ENCODE measurements at places on chromosomes 3 and 15.

- no peak for DNase-seq
Observed at GRCh38 chr3:69738859-69739203, 433 bp upstream of the MITF start.

DNA sequence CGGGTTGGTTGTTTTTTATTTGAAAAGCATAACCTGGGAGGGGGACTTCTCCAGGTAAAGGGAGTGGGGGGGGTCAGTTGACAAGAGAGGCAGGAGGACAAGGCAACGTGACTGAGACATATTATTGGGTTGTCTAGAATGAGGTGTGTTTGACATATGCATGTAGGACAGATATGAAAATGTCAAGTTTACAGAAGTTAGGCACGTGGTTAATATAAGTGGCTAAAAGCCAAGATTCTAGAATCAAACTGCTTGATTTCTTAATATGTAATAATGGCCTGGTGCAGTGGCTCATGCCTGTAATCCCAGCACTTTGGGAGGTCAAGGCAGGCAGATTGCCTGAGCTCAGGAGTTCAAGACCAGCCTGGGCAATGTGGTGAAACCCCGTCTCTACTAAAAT, 212.8 kb downstream of the SQOR start:
- no peak for DNase-seq

GRCh38 chr15:32042269-32042972, 12.1 kb downstream of the CHRNA7 start:
- no peak for DNase-seq

- DNase-seq = no peak
Observed at GRCh38 chr3:195838714-195839113, 27.0 kb upstream of the MUC4 start.

DNA sequence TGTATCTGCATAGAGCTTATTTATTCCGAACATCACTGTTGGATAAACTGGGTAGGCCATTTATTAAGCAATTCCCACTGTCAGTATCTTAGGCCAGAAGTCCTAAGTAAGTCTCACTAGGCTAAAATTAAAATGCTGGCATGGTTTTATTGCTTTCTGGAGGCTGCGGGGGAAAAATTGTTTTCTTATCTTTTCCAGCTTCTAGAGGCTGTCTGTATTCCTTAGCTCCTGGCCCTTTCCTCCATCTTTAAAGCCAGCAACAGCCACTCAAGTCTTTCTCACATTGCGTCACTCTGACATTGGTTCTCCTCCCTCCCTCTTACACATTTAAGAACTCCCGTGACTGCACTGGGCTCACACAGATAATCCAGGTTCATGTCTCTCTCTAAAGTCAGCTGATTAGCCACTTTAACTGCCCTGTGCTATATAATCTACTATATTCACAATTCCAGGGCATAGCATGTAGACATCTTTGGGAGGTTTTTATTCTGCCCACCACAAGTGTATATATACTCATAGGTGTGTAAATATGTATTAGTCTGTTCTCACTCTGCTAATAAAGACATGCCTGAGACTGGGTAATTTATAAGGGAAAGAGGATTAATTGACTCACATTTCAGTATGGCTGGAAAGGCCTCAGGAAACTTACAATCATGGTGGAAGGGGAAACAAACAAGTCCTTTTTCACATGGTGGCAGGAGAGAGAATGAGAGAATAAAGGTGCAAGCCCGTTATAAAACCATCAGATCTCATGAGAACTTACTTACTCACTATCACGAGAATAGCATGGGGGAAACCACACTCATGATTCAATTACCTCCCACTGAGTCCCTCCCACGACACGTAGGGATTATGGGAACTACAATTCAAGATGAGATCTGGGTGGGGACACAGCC, 113.5 kb upstream of the SLC7A14 start:
- no peak for DNase-seq

DNA sequence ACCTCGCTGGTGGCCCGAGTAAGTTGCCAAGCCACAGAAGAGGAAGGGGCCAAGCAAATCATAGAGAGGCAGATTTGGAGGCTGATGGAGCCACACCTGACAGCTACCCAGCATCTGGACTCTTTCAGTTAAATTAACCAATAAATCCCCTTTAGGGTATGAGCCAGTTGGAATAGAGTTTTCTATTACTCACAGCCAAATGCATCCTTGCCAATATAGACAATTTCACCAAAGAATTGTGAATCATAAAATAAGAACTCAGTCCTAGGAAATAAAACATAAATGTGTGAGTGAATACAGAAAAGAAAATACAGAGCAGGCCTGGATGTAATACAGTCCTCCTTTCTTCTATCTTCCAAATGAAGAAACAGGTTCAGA, 161.6 kb upstream of the ANKRD28 start:
- DNase-seq = no peak

DNA sequence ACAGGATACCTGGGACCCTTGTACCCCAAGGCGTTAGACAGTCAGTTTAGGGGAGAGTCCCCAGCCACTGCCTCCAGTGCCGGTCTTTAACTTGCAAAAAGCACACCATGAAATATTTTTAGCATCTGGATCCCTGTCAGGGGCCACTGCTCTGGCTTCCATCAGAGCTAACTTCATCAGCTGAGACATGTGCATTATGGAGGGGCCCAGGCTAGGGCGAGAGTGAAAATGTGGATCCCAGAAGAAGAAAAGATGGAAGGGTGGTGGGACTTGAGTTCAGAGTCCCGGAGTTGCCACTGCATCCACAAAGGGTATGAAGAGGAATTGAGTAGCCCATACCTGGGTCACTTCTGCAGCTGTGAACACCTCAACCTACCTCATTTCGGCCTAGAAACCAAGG, 23.5 kb upstream of the SPATA12 start:
- no peak for DNase-seq

DNA sequence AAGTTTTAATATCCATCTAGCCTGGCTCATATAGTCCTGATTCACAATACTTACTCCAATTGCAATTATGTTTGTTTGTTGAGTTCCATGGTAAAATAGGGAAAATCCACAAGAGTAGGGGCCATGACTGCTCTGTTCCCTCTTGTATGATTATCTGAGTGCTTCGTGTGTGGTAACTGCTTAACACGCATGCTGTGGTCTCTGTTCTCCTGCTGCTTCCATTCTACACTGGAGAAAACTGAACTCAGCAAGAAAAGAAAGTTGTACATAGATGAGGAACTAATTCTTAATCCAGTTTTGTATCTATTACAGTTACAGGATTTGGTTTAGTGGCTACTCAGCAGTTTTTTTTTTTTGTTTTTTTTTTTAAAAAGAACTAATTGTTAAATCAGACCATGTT, 223.0 kb upstream of the SATB1 start:
- DNase-seq = no peak

- DNase-seq = no peak
Observed at GRCh38 chr15:101723171-101723873, 951 bp downstream of the TARS3 start.

DNA sequence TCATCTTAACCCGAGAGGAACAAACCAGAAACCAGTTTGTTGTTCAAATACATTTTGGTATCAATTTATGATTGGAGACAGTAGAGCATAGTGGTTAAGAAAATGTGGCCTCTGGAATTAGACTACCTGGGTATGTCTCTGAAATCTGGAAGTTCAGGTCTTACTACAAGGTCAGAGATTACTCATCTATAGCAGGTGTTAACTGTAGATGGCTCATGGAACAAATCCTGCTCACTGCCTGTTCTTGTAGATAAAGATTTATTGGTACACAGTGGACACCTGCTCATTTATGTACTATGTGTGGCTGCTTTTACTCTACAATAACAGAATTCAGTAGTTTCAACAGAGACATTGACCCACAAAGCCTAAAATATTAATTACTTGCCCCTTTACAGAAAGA, 413.3 kb downstream of the CNTN6 start:
- DNase-seq = no peak

DNA sequence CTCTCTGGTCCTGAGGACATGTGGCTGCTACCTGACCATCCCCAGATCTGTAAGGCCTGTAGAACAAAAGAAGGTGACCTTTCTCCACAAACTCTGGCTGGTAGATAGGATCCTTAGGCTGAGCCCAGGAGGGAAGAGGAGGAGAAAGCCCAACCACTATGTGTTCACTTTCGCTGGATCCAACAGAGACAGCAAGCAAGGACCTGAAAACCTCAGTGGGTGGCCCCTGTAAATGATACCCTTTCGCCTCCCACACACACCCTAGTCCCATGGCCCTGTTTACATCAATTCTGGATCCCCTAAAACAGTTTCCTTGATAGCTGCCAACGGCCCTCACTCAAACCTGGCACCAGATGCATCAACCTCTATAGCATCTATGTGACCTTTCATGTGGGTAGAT, 22.4 kb downstream of the CCDC12 start:
- DNase-seq = no peak

DNA sequence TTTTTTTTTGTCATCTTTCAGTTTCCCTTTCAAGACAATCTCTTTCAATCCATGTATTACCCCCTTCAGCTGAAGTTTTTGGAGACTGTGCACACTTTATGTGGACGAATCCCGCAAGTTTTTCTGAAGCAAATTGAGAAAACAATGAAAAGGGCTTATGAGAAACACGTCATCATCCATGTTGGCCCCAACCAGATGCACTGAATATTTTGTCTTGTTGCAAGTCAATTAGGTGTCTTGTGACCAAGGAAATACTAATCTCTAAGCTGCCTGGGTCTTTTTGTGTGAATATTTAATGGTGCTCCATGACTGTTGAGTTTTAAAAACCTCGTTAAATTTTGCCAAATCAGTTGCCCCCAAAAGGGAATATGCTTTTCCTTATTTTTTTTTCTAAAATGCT, 21.7 kb upstream of the PPP4R2 start:
- DNase-seq = no peak

- DNase-seq = no peak
Observed at GRCh38 chr3:54870423-54870822, 57.4 kb downstream of the LRTM1 start.

GRCh38 chr3:194275721-194276120, 75.4 kb downstream of the CPN2 start:
- DNase-seq = no peak

GRCh38 chr15:56358604-56359003, 6.6 kb upstream of the TEX9 start:
- DNase-seq = no peak

DNA sequence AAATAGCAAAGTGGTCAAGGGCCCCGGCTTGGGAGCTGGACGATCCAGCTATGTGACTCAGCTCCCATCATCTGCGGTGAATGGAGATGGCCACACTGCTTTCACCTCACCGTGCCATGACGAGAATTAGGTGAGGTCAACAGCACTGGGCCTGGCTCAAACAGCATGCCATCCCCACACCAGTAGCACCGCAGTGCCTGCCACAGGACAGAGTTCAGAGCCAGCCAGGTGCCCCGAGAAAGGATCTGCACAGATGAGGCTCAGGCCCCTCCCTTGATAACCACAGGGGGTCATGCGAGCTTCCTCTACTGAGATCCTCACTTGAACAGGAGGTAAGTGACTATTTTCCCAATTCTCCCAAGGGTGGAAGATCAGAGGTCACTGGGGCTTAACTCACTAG, 29.4 kb downstream of the ZXDC start:
- no peak for DNase-seq

DNA sequence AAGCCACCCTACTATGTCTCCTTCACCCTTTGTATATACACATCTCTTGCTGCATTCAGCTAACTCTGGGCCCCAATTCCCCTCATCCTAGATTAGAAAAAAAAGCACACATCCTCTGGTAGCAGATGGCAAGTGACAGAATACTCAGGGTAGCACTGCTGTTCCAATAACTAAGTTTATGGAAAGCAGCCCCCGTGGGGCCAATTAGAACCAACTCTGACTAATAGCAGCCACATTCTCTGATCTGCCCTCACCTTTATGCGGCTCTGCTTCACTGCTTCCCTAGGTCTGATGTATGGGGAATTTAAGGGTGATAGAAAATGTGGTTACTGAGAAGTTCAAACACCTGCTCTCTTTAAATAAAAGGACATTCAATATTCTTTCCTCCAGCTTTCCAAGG, 74.9 kb upstream of the SETMAR start:
- no peak for DNase-seq

DNA sequence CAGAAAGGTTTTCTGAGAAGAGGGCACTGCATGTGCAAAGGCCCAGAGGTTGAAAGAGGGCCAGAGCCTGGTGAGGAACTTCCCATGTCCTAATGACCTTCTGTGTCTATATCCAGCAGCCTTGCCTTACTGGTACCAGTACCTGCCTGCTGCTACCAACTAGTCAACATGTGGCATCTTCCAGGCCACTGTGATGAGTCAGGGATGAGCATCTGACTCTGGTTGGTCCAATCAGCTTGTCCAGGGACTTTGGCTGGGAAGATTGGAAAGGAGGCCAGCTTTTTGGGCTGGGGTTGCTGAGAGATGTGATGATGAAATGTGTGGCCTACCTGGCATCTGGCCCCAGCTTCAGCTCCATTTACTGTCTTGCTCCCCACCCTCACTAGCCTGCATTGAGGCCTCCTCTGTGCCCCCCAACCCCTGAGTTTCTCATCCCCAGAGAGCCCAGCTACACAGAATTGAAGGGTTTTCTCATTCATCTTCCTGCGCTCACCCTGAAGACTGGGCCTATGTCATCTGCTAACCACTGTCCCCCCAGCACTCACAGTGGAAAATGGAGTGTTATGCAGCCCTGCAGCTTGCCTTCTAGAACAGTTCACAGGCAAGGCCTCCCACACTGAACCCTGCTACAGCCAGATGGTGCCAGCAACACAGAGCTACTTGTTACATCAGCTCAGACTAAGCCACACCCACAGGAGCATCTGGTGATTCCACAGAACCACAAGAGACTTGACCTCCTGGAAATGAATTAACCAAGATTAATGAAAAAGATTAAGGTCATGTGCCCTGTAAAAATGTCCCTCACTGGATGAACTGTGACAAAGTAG, 1.3 kb upstream of the TWF2 start:
- DNase-seq = no peak

- no peak for DNase-seq
Observed at GRCh38 chr3:152676810-152677379, 158.0 kb upstream of the P2RY1 start.

- no peak for DNase-seq
Observed at GRCh38 chr3:28940530-28940929, 340.3 kb upstream of the RBMS3 start.

GRCh38 chr3:136960838-136961836, 3.4 kb downstream of the IL20RB start:
- DNase-seq = no peak

- no peak for DNase-seq
Observed at GRCh38 chr3:127688416-127689265, 15.9 kb downstream of the ABTB1 start.

Measured in activated CD8-positive, alpha-beta memory T cell treated with anti-CD3 and anti-CD28 coated beads for 1 hour (primary cell).